Kidney tubule cell (primary cell): ENCODE measurements at places on chromosomes 2 and 18.

DNA sequence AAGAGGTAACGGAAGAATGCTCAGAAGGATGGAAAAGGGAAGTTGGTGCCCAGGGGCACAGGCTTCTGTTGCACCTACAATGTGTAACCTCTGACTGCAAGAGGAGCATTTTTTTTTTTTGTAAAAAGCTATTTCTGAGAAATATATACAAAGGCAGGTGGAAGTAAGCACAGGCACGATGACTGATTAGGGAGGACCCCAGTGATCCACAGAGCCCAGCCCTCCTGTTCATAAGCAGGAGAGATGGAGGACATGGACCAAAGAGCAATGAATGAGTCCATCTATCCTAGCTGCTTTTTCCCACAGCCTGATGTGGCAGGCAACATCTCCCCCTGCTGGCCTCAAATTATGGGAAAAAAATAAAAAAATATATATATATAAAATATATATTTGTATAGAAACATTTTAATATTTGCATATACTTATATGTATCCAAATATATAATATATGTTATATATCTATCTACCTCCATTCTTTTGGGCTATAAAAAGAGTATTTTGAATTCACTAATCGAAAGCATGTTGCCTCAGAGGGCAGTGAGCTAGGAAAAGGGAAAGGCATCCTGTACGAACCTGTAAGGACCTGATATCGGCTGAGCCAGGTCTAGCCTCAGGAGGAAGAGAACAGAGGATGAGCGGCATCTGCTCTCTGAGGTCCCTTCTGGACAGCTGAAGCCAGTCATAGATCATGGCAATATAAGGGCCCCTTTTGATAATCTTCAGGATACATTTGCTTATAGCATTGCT lies 166.0 kb upstream of the STK17B start:
- peak; percentile 49 for DNase-seq

DNA sequence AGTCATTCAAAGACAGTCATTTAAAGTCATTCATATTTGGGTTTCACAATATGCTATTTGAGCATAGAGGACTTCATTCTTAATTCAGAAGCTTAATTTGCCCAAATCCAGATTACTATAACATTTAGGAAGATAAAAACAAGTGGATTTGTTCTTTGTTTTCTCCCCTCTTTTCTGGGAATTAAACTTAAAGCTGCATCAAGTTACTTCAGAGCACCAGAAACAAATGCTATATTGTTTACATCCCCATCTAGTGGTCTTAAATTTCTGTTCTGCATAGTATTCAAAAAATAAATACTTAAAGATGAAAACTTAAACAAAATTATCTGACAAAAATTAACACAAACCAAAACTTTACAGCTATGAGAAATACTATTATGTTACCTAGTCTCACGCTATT lies 34.7 kb upstream of the MARCHF7 start:
- no peak for DNase-seq

GRCh38 chr2:181037922-181038321 lies 57.5 kb downstream of the UBE2E3 start:
- peak; percentile 9 for DNase-seq

GRCh38 chr2:43129676-43130547 lies 96.5 kb downstream of the ZFP36L2 start:
- DNase-seq, result no peak

- DNase-seq, result no peak
Measured at GRCh38 chr2:138515092-138515491, 13.5 kb downstream of the SPOPL start.
